Lower lobe of right lung (tissue), 2 donors: ENCODE measurements at places on chromosomes 3 and 15. TPM values are rescaled to one million over a fixed set of nuclear protein-coding genes. Genes with fewer than 3 reads are reported as not detected.

TMCO5A gene
- total RNA-seq, result not detected

ROPN1 gene
- not detected for total RNA-seq

ITGA11 gene
- 2.7 TPM for total RNA-seq

GOLGA8J gene
- total RNA-seq, result 0.59 TPM

KLHL40 gene
- total RNA-seq, result not detected

SYNM gene
- total RNA-seq, result 26.8 TPM

GABRA5 gene
- not detected for total RNA-seq
